HCT116 (cell line): ENCODE measurements at places on chromosomes 5 and 9. TPM values are rescaled to one million over a fixed set of nuclear protein-coding genes. Genes with fewer than 3 reads are reported as not detected.

- no peak overlapping the region for H3K27ac ChIP-seq
- H3K4me1 ChIP-seq: no peaks in the 10 kb centered on the region
- DNase-seq: no peak
Measured at GRCh38 chr5:169325273-169325672, 24.3 kb upstream of the SLIT3 start.

GRCh38 chr5:159341906-159342310, 11.6 kb upstream of the IL12B start:
- no peak overlapping the region; the same call in 1 of the 2 replicates for H3K4me3 ChIP-seq
- no peaks in the 10 kb centered on the region for H3K27me3 ChIP-seq
- H3K27ac ChIP-seq: no peak overlapping the region
- peak; percentile 64 for DNase-seq
- peaks cover 26% of the 10 kb centered on the region for H3K4me1 ChIP-seq

GRCh38 chr5:14930486-14930885, 58.9 kb upstream of the ANKH start:
- H3K27me3 ChIP-seq: no peaks in the 10 kb centered on the region
- H3K36me3 ChIP-seq: no peaks in the 10 kb centered on the region
- H3K4me1 ChIP-seq: peaks cover 6% of the 10 kb centered on the region
- H3K4me3 ChIP-seq: no peak overlapping the region
- DNase-seq: no peak

DNA sequence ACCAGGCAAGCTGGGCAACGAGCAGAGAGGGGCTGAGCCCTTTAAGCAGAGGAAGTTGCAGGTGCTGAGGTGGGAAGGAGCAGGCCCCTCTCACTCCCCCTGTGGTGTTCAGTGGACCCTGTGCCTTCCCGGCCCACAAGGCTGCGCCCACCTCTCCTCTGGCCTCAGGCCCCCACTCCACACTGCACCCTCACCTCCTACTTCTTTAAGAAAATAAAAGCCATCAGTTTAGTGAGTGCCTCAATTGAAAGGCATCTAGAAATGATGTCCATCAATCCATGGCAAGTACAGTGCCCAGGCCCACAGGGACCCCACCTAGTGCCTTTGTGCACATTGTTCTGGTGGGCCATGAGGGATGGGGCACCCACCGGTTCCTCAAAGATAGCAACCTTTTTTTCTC, 158.0 kb downstream of the PAX5 start:
- H3K27me3 ChIP-seq: peaks cover 12% of the 10 kb centered on the region; the same call in 1 of the 2 replicates
- H3K27ac ChIP-seq: no peak overlapping the region
- no peaks in the 10 kb centered on the region for H3K36me3 ChIP-seq
- no peaks in the 10 kb centered on the region for H3K4me1 ChIP-seq
- no peak overlapping the region for H3K4me3 ChIP-seq
- DNase-seq: no peak

GRCh38 chr9:137493364-137494103, 34.4 kb upstream of the NSMF start:
- peak overlapping the region; percentile 4; the same call in 1 of the 2 replicates for H3K27ac ChIP-seq
- H3K4me3 ChIP-seq: no peak overlapping the region
- H3K27me3 ChIP-seq: no peaks in the 10 kb centered on the region
- H3K36me3 ChIP-seq: no peaks in the 10 kb centered on the region

DNA sequence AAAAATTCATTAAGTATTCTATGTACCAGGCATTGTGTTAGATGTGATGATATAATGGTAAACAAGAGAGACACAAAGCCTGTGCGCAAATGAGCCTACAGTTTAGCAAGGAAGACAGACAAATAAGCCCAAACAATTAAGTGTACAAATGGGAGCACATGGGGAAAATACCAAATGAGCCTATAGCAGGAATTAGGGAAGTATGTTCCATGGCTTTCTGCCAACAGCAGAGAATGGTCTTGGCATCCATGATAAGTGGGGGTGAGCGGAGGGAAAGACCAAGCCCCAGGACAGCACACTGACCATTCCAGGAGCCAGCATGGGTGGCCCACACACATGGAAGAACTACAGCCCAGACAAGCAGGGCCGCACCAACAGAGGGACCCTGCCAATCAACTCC, 369.7 kb downstream of the DEPDC1B start:
- peaks cover 4% of the 10 kb centered on the region; the same call in 1 of the 2 replicates for H3K4me1 ChIP-seq
- DNase-seq: no peak
- H3K27me3 ChIP-seq: no peaks in the 10 kb centered on the region
- no peak overlapping the region for H3K4me3 ChIP-seq
- H3K36me3 ChIP-seq: no peaks in the 10 kb centered on the region

DNA sequence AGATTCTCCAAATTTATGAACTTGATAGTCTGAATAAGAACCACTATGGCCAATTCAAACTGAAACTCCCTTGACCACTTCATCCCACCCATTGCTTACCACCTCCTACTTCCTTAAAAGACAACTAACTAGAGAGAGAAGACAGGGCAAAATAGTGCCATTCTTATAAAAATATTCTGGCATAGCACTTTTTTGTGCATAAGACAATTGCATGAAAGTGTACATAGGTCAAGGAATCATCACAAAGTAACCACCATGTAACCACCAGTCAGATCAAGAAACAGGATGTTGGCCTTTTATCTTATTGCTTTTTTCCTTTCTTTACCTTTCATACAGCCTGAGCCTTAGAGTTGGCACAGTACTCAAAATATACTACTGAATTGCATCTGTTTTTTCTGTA, 8.1 kb upstream of the ARSB start:
- H3K27ac ChIP-seq: no peak overlapping the region
- no peaks in the 10 kb centered on the region for H3K36me3 ChIP-seq
- no peaks in the 10 kb centered on the region for H3K4me1 ChIP-seq
- H3K27me3 ChIP-seq: no peaks in the 10 kb centered on the region
- no peak for DNase-seq

- H3K27ac ChIP-seq: no peak overlapping the region
- no peaks in the 10 kb centered on the region for H3K36me3 ChIP-seq
- H3K4me1 ChIP-seq: no peaks in the 10 kb centered on the region
- H3K4me3 ChIP-seq: no peak overlapping the region
Measured at GRCh38 chr5:99169309-99169708, 240.5 kb upstream of the CHD1 start.

DNA sequence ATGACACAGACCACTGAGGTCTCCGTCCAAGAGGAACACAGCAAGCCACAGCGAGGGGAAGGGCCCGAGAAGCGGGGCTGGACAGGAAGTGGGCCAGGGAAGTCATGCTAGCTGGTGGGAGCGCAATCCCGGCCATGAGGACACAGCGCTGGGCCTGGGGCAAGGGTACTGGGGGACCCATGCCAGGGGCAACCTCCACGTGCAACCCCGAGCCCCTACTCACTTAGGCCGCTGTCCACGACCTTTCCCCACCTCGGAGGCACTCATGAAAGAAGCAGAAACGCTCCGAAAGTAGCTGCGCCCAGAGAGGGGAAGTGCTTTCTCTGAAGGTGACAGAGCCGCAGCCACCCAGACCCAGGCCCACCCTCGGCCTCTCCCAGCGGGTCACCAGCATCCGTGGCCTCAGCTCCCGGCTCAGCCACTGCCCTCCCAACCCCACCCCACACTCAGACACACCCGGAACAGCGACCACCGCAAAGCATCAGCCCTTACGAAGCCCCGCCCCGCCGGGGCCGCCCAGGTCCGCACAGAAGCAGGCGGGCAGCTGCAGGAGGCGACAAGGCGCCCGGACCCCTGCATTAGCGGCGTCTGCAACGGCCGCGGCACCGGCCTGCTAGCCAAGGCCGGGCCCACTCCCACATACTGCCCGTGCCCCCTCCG, 782 bp downstream of the BICD2 start:
- no peaks in the 10 kb centered on the region for H3K36me3 ChIP-seq
- H3K4me3 ChIP-seq: peak overlapping the region; percentile 87
- H3K27ac ChIP-seq: peak overlapping the region; percentile 100
- no peaks in the 10 kb centered on the region for H3K27me3 ChIP-seq
- peaks cover 4% of the 10 kb centered on the region; the same call in 1 of the 2 replicates for H3K4me1 ChIP-seq

DNA sequence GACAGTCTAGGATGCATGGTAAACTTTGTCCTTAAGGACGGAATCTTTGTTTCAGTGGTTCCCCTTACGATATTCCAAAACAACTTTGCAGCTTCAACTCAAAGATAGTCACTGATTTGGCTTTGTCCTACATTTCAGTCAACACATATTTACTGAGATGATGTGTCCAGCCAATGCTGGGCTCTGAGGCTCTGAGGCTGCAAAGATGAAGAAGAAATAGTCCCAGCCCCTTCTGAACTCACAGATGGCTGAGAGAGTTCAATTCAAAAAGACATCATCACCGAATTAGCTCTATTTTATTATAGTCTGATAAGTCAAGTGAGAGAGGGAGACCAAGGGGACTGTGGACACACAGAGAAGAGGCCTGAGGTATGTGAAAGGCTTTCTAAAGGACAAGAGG, 544.0 kb downstream of the ACTL7B start:
- no peaks in the 10 kb centered on the region for H3K27me3 ChIP-seq
- DNase-seq: no peak
- H3K36me3 ChIP-seq: no peaks in the 10 kb centered on the region

- DNase-seq: no peak
- H3K36me3 ChIP-seq: no peaks in the 10 kb centered on the region
- H3K27ac ChIP-seq: no peak overlapping the region
- H3K27me3 ChIP-seq: no peaks in the 10 kb centered on the region
- no peaks in the 10 kb centered on the region for H3K4me1 ChIP-seq
- no peak overlapping the region for H3K4me3 ChIP-seq
Measured at GRCh38 chr5:45604092-45604491, 92.1 kb downstream of the HCN1 start.

GRCh38 chr9:121261107-121261460, 6.9 kb upstream of the GSN start:
- no peaks in the 10 kb centered on the region for H3K4me1 ChIP-seq
- H3K27ac ChIP-seq: no peak overlapping the region
- H3K36me3 ChIP-seq: no peaks in the 10 kb centered on the region

- H3K27ac ChIP-seq: no peak overlapping the region; the same call in 1 of the 2 replicates
- H3K4me1 ChIP-seq: peaks cover 22% of the 10 kb centered on the region
Measured at GRCh38 chr5:55218967-55219366, 8.1 kb downstream of the MCIDAS start.

DNA sequence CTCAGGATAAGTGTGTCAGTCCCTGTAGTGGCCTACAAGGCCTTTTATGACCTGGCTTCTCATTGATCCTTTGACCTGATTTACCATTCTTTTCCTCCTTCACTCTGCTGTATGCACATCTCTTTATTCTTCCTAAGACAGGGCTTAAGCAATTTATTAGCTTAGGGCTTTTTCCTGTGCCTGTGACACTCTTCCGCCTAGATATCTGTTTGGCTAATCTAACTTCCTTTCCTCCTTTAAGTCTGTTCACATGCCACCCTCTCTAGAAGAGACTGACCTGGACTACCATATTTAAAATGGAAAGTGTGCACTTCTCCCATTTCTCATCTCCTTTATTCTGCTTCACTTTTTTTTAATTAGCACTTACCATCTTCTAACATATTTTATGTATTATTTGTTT, 29.1 kb downstream of the FOCAD start:
- H3K36me3 ChIP-seq: no peaks in the 10 kb centered on the region
- H3K27me3 ChIP-seq: no peaks in the 10 kb centered on the region
- no peak overlapping the region for H3K4me3 ChIP-seq
- H3K4me1 ChIP-seq: no peaks in the 10 kb centered on the region
- no peak overlapping the region for H3K27ac ChIP-seq
- DNase-seq: no peak

GRCh38 chr9:120893611-120894307, 16.8 kb upstream of the PHF19 start:
- H3K4me3 ChIP-seq: no peak overlapping the region
- H3K27ac ChIP-seq: no peak overlapping the region
- H3K36me3 ChIP-seq: no peaks in the 10 kb centered on the region
- no peaks in the 10 kb centered on the region for H3K27me3 ChIP-seq
- peaks cover 5% of the 10 kb centered on the region; the same call in 1 of the 2 replicates for H3K4me1 ChIP-seq

DNA sequence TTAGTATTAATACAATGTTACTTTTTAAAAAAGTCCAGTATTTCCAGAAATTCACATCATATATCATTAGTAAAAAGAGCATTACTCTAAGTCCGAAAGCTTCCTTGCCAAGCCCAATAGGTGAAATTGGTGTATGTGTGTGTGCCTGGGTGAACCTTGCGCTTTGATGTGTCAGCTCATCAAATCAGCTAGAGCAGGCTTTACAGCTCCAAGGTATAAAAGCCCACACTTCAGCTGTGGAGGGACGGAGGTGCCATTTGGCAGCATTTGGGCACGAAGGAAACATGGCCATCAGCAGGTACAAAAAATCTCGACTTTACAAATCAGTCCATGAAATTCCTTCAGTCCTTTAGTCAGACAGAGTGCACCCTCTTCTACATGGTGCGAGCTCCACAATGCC, 76.5 kb upstream of the IL7R start:
- DNase-seq: no peak
- no peak overlapping the region for H3K4me3 ChIP-seq
- H3K27ac ChIP-seq: no peak overlapping the region
- no peaks in the 10 kb centered on the region for H3K4me1 ChIP-seq
- no peaks in the 10 kb centered on the region for H3K36me3 ChIP-seq

CDH12 gene
- not detected for total RNA-seq

RABEPK gene
- total RNA-seq: 48.3 TPM

C9orf40 gene
- total RNA-seq: 12.8 TPM

OCLN gene
- total RNA-seq: 56.7 TPM

MARVELD2 gene
- 21.6 TPM for total RNA-seq

SPINK7 gene
- not detected for total RNA-seq

GFPT2 gene
- 16.1 TPM for total RNA-seq
